Activated B cell treated with CpG ODN at 0.5 μM for 24 hours (primary cell): ENCODE measurements at places on chromosomes 6 and 20. TPM values are rescaled to one million over a fixed set of nuclear protein-coding genes. Genes with fewer than 3 reads are reported as not detected.

CD93 gene
- not detected in 2 replicates for total RNA-seq

- no peak overlapping the region for H3K27ac ChIP-seq
- H3K4me3 ChIP-seq = no peak overlapping the region
- no peak for DNase-seq
These were observed 8.8 kb downstream of the PPIL1 start for GRCh38 chr6:36865835-36866234.

- no peak overlapping the region for H3K27ac ChIP-seq
- no peak for DNase-seq
- H3K36me3 ChIP-seq = no peaks in the 10 kb centered on the region
These were observed 98.9 kb upstream of the SRSF6 start for GRCh38 chr20:43358811-43359210.

- no peaks in the 10 kb centered on the region for H3K27me3 ChIP-seq
- no peaks in the 10 kb centered on the region for H3K4me1 ChIP-seq
- no peak overlapping the region for H3K4me3 ChIP-seq
These were observed 216.5 kb upstream of the RREB1 start for GRCh38 chr6:6891125-6891721.

NDUFAF5 gene
- 22.7 and 29.8 TPM in 2 replicates for total RNA-seq
